ENCODE measurements at places on chromosomes 5 and 9.

DNA sequence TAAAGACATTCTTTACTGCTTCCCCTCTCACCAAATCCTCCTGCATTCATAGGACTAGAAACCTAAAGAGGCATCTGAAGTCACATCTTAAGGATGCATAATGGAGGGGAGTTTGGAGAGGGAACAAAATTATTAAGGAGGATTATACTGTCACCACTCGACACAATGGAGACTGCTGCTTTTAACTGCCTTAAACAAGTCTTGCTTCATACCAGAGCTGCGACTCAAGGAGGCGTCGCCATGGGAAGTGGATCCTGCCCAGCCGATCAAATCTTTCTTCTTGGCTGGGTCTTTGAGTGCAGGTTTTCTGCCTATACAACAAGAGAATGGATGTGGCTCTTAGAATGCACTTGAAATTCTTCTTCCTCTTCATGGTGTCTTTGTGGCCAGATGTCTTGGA, 66.7 kb upstream of the FOXE1 start:
- DNase-seq, result no peak

- DNase-seq, result no peak
Measured at GRCh38 chr9:113514061-113514460, 50.5 kb downstream of the RGS3 start.

DNA sequence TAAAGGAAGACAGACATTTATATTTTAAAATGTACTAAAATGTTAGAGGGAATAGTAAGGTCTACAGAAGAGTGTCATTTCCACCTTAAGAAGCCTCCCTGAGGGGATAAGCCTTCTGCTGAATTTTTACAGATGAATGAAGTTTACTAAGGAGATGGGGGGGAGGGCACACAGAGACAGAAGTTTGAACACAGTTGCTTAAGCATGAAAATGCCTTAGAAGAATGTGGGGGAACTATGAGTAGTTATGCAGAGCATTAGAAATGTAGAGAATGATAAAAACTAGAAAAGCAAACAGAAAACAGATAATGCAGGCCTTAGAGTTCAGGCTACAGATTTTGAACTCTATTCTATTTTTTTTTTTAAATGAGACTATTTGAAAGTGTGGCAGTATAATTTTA, 232.2 kb upstream of the VLDLR start:
- DNase-seq, result no peak

GRCh38 chr5:82384034-82384750, 106.0 kb upstream of the RPS23 start:
- no peak for DNase-seq

DNA sequence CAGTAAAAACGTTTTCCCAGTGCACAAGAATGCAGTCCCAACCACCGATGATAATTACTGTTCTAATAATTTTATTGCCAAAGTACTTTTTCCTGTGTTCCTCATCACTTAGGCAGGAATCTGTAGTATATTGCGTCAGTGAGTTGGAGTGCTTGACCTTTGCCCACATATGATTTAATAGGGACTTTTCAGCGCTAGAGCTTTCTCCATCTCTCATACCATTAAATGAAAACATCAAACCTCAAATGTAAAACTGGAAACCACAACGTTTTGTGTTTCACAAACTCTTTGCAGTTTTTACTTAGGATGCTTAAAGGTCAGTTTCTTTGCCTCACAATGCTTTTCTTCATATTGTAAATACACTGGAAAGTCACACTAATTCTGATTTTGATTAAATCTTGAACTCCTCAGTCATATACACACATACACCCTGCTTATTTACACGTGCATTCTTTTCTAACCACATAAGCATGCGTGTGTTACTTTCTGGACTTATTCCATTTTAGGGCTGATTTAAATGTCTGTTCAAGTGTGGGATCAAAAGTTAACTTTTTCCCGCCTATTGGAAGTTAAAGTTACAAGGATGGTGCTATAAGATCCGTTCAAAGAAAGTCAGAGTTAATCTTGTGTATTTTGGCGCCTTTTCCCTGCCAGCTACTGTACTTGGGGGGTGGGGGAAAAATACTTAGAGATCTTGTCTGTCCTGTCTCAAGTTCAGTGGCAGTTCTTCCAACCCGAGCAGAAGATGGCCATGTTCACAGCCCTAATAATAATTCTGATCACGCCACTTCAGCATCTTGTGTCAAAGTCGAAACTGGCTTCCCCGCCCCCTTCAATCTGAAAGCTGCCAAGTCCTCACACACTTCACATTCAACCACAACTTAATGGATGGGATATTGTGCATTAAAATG, 6.6 kb upstream of the NFIB start:
- no peak for DNase-seq

DNA sequence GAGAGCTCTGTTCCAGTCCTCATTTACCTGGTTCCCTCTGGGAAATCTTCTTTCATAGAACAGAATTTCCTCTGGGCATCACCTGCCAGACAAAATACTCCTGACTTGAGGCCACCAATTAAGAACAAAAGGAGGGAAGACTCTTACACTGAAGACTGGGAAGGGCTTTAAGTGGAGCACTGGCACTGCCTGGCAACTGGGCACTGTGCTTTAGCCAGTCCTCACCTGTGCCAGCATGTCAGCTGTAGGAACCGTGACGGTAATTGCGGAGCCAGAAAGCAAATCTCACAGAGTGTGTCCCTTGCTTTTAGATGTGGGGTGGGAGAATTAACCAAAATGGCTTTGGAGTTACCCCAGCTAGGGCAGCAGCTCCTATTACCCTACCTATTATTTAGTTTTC, 40.6 kb downstream of the FAM219A start:
- no peak for DNase-seq

DNA sequence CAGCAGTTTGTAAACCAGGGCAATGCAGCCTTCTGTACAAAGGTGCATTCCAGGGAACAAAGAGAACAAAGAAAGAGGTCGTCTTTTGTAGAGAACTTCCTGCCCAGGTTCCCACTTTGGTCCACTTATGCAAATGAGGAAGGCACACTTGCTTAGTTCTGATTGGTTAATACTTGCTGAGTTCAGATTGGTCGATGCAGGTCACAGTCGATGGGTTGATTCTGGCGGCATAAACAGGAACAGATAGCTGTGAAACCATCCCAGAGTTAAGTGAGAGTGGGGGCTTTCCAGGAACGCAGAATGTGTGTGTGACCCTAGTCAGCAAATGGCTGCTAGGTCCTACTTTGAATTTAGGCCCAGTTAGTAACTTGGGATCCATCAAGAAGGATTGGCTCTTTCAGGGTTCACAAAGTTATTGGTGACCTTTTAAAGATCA, 1.8 kb upstream of the ADAMTS13 start:
- no peak for DNase-seq

DNA sequence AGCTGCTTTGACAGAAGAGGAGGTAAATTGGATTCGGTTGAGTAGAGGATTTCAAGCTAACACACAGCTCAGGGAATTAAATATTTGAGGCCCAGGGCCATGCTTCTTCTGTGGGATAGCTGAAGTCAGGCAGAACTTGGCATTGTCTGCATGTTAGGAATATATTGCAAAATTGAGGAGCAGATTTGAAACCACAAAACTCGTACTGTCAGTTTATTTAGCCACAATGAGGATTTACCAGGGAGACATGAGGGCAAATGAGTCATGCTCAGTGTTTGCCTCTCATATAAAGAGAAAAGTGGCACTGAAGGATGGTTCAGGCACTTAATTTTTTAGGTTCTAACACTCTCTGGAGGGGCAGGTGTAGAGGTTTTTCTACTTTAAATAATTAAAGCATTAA, 83.0 kb upstream of the PRLR start:
- DNase-seq, result no peak

GRCh38 chr9:78622126-78622525, 325.2 kb downstream of the PSAT1 start:
- DNase-seq, result no peak

GRCh38 chr5:58925627-58926540, 343.0 kb downstream of the RAB3C start:
- no peak for DNase-seq

- DNase-seq, result no peak
Measured at GRCh38 chr5:35919191-35919590, 19.2 kb downstream of the CAPSL start.

DNA sequence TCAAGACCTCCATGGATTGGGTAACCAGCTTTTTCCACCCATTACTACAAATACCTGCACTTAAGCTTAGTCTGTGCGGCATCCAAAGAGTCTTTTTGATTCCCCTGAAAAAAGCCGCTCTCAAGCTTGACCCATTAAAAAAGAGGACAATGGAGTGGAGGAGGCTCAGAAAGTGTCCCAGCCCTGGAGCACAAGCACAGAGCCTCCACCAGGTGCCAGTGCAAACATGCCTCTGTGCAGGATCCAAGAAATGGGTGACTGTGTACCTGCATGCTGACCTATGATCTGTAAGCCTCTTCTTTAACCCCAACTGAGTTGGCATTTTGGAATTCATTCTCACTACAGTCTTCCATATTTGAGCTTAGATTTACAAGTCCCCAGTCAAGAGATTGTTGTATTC, 168.3 kb upstream of the TLE4 start:
- no peak for DNase-seq

- DNase-seq, result no peak
Measured at GRCh38 chr5:1840071-1840547, 38.9 kb downstream of the NDUFS6 start.

- DNase-seq, result no peak
Measured at GRCh38 chr9:111152614-111153406, 114.5 kb upstream of the LPAR1 start.

- DNase-seq, result no peak
Measured at GRCh38 chr9:21873540-21874221, 71.2 kb downstream of the MTAP start.

GRCh38 chr5:124701873-124702425, 44.5 kb downstream of the ZNF608 start:
- DNase-seq, result no peak

- DNase-seq, result no peak
Measured at GRCh38 chr9:21836437-21837161, 34.2 kb downstream of the MTAP start.

- DNase-seq, result no peak
Measured at GRCh38 chr5:135955525-135955924, 742 bp upstream of the LECT2 start.
